ENCODE measurements at places on chromosomes 11 and 22.

DNA sequence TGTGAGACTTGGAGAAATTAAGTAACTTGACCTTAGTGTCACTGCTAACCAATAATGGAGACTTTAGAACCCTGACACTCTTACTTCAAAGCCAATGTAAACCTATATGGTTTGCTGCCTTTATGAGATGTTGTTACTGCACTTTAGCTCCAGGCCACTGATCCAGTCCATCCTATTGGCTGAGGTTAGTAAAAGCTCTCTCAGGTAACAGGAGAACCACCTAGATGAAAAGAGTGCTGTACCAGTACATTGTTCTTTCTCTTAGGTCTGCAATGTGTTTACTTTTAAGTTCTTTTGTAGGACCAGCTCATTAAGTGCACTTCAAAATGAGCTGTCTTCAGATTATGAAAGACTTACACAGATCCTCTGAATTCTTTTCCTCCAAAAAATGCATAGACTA lies 994.0 kb upstream of the FAT3 start:
- no peak for DNase-seq

DNA sequence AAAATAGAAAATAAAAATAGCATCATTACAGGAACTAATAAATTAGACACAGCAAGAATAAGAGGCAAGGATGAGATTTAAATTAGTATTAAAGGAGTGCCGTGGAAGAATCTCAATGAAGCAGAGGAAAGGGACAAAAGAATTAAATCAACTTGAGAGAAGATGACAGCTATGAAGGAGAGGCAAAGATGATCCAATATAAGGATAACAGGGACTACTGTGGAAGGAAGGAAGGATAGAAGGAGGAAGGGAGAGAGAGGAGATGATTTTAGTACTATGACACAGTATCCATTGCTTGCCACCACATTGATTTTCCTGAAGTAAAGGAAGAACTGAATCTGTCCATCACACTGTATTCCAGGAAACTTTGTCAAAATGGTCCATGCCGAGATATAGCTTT lies 98.0 kb downstream of the EFCAB6 start:
- DNase-seq, result no peak

- DNase-seq, result no peak
These were observed 7.6 kb upstream of the CHKA start for GRCh38 chr11:68128682-68129327.

DNA sequence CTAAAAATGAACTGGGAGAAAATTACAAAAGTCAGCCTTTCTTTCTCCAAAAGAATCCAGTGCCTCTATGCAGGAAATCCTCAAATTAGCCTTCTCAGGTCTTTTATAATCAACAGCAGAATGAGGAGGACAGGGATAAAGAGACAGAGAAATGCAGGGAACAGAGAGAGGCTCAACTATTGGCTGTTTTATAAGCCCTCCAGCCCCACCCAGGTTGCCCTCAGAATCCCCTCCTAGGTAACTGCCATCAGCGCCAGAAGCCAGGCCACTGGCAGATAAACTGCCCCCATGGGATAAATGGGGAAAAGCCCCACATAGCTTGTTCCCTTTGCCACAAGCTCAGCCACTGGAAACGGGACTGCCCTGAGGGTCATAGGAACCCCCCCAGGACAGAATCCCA lies 10.9 kb upstream of the HMOX1 start:
- DNase-seq, result no peak

DNA sequence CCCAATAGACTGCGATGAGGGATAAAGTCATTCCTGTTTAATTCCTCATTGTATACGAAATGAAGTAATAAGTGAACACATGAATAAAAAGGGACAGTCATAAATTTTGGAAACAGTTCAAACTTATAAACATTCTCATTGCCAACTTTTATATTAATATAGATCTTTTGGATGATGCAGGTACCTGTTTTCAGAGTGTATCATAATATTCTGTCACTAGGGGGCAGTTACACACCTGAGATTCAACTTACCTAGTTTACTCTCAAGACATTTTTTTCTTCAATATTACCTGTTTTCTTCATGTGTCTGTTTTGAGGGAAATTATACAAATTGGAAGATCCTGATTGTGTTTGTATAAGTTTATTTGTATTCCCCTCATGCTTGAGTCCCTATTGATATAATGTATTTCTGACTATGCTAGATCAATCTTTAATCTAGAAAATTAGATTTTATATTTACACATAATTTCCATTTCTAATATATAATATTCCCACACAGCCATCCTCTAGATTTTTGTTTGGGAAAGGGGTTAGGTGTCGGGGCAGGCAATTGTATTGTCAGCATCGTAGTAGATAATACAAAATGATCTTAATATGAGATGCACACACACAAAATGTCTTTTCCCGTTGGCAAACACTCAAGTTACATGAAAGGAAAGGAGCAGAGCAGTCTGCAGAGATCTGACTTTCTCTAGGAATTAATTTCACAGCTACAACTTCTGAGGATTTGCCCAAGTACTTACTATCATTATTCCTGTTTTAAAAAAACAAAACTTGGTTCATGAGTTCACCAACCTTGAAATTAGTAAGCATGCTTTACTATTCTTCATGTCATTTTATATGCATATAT lies 18.4 kb downstream of the FDX1 start:
- DNase-seq, result no peak

DNA sequence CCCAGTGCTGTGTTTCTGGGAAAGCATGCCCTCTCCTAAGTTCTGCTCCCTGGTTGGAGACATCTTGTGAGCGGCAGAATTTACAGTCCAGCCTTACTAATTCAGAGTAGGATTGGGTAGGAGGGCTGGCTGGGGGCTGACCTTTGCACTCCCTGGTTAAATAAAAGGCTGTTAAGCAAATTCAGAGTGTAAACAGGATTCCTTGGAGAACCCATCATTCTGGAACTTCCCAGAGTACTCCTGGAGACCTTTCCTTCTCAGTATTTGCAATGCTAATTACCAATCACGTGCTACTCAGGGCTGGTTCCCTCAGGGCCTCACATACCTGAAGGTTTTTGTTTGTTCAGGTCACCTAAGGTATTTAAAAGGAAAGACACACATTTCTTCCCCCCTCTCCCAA lies 340.2 kb downstream of the TBC1D22A start:
- no peak for DNase-seq

- no peak for DNase-seq
These were observed 8.9 kb downstream of the USP47 start for GRCh38 chr11:11850668-11851067.

GRCh38 chr11:83312430-83312829 lies 26.3 kb upstream of the CCDC90B start:
- DNase-seq, result no peak

- DNase-seq, result no peak
These were observed 22.1 kb downstream of the RPUSD4 start for GRCh38 chr11:126189109-126189929.

All from stimulated activated CD4-positive, alpha-beta T cell treated with anti-CD3 and anti-CD28 coated beads, TNF-alpha, amount 100 ng/mL, for 24 hours (primary cell).